Ascending aorta (tissue), 2 donors: ENCODE measurements at places on chromosomes 2 and 18. TPM values are rescaled to one million over a fixed set of nuclear protein-coding genes. Genes with fewer than 3 reads are reported as not detected.

The TSGA10 gene
- total RNA-seq: not detected

The CAVIN2 gene
- total RNA-seq: 43.4 TPM

The VIL1 gene
- total RNA-seq: not detected

The CD226 gene
- total RNA-seq: 3.3 TPM

The MAB21L4 gene
- total RNA-seq: not detected

The ACTR1B gene
- 125 TPM for total RNA-seq

The GRHL1 gene
- total RNA-seq: 0.43 TPM

The ADRA2B gene
- 9.4 TPM for total RNA-seq

The NYAP2 gene
- total RNA-seq: not detected

The PKDCC gene
- total RNA-seq: 210 TPM

The FLACC1 gene
- total RNA-seq: 0.32 TPM

The POTEF gene
- total RNA-seq: not detected

The ZNF516 gene
- 21.6 TPM for total RNA-seq

The DNAJC5G gene
- not detected for total RNA-seq

The TUBB8B gene
- total RNA-seq: not detected

The MALT1 gene
- 14.5 TPM for total RNA-seq

The CXCR1 gene
- total RNA-seq: not detected

The IKZF2 gene
- 3.9 TPM for total RNA-seq
